D341Med (cell line): ENCODE measurements at places on chromosomes 4 and X.

- no peak for DNase-seq
Observed at GRCh38 chr4:98285676-98286075, 24.5 kb downstream of the RAP1GDS1 start.

GRCh38 chr4:185683222-185683621 is 128.8 kb downstream of the SORBS2 start:
- no peak for DNase-seq

- no peak for DNase-seq
Observed at GRCh38 chr4:80462621-80463091, 127.1 kb downstream of the CFAP299 start.

DNA sequence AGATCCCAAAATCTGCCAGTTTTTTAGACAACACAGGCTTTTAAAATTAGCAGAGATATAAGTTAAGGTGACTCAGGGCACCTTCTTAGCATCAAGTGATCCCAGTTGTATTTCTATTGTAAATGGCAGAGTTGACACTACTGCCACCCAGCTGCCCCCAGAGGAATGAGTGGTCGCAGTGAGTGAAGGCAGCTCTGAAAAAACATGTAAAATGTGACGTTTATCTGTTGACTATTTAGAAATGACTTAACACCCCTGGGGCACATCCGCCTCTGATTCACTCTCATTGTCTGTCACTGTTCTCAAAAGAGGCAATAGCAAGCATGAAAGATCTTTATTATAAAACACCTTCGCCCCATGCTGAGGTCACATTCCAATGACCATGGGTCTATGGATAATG is 592.4 kb downstream of the ACTRT1 start:
- DNase-seq, result no peak

DNA sequence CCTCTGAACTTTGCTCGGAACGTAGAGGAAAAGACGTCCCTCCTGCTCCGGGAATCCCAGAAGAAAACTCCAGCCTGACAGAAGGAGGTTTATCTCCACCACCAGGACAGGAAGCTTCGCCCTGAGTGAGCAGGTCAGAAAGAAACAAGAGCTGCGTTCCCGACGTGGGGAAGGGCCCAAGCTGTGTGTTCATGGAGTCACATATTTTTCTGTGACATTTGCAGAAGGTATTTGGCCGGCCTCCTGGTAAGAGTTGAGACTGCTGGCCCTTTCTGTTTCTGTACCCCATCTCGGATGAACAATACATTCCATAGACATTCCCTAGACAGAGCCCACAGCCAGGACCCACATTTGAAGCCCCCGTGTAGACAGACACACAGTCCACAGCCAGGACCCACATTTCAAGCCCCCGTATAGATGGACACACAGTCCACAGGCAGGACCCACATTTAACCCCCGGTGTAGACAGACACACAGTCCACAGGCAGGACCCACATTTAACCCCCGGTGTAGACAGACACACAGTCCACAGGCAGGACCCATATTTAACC is 230.8 kb downstream of the SHOX start:
- no peak for DNase-seq

DNA sequence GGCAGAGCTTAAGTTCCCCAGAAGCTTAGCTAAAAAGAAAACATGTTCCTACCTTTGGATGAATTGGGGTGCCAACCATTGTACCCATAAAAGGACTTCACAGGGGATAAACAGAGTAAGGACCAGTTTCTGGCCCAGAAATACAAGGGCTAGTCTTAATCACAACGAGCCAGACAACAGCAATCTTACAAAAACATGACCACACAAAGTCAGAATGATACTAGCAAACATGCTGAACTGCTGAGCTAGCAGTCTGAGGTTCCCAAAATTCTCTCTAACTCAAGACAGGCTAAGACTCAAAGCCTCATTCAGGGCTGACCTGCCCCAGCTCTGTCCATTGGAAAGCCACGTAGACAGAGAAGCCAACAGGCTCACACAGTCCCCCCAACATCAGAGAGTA is 40.3 kb downstream of the ATP11C start:
- DNase-seq, result no peak

DNA sequence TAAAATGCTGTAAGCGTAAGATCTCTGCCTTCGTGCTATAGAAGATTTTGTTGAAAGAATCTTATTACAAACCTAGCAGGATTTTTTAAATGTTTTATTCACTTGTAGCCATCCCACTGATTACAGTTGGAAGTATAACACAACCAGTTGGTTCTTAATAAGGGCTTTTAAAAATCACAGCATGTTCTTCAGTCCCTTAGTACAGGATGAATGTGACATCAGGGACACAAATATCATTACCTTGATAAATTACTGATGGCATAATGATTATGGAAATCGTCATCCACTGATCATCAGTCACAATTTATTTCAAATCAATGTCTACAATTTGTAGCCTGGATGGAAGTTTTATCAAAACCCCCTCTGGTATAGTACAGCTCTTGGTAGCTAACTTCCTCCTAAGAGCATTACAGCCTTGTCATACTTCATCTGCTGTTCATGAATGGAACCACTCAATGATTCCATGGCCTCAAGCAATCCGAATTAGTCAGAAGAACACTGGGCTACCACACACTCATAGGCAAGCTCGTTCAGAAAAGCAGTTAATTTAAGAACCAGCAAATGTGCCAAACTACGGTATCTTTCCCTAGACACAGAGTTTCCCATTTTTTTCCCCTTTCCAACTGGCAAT is 389.2 kb upstream of the TENM3 start:
- DNase-seq, result no peak

DNA sequence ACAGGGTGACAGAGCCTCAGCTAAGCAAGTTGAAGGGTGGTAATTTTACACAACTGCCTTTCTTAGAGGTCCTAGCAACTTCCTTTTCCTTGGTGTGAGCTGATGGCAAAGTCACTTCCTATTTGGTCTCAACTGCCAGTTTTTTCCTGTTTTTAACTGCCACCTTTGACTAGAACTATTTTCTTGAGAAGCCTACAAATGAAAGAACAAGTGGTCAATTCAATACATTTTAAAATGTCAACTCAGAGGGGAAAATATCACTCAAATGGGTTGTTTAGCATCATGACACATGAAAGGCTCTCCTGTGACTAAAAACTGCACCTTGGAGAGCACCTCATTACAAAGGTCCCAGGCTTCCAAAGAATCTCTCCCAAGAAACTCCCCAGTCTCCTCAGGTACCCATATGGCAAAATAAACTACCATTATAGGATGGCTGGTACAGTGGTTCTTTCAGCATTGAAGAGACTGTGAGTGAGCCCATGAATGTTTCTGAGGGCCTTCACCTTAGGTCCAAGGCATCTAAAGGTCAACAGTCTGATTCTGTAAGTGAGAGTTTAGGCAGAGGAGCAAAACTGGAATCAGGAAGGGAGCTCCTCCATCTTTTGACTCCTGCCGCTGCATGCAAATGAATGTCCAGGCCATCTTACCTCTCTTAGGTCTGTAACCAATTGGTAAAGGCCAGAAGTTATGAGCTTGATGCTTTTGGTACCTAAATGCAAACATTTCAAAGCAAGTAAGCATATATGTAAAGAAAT is 5.5 kb upstream of the STK26 start:
- no peak for DNase-seq

DNA sequence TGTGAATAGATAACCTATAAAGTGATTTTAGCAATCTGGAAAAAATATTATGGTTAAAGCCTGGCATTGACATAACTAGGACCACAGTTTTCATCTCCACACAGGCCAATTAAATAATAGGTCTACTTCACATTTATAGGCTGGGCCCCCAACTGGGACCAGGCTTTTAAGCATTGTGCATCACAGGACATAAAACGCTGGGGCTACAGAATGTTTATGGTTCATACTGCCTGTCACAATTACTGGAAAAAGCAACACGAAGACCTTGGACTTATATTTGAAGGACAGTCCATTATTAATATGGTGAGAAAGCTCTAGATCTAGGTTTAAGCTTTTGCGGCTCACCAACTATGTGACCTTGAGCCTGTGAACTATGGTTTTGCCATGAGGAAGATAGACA is 94.2 kb downstream of the MFAP3L start:
- no peak for DNase-seq
